ENCODE measurements at places on chromosomes 3 and 15.
A peak's percentile ranks its signal among the peaks of the same experiment; 100 is the strongest.

DNA sequence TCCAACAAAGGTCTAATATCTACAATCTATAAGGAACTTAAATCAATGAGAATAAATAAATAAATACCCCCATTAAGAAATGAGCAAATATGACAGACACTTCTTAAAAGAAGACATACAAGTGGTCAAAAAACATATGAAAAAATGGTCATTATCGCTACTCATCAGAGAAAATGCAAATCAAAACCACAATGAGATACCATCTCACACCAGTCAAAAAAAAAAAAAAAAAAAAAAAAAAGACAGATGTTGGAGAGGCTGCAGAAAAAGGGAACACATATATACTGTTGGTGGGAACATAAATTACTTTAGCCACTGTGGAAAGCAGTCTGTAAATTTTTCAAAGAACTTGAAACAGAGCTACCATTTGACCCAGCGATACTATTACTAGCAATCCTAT lies 31.6 kb upstream of the OR5H6 start:
- no peak for DNase-seq

DNA sequence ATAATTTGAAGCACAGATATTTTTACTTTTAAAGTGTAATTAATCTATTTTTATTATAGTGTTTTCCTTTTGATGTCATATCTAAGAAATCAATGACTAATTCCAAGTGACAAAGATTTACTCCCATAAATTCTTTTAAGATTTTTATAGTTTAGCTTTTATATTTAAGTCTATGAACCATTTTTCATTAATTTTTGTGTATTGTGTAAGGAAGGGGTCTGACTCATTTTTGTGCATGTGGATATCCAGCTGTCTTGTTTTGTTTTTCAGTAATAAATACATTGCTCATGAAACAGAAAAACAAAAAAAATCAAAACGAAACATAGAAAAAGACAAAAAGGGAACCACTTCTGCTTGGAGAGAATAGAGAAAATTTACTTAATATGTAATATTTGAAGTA lies 145.1 kb downstream of the EPHA6 start:
- DNase-seq, result no peak

GRCh38 chr15:33158366-33158765 lies 36.1 kb downstream of the FMN1 start:
- DNase-seq, result no peak

DNA sequence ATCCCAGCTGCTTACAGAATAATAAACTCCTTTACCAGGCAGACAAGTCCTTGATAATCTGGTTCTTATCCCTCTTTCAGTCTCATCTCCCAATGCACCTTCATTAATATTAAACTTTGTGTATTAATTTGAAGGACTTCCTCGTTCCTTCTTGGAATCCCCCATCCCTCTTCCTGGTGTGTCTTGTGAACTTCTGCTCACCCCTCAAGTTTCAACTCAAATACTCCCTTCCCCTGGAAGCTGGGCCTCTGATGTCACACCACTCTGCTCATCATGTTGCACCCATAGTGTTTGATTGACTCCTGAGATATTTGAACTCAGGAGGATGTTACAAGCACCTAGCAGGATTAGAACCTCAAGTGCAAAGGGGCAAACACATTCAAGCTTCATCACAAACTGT lies 3.3 kb upstream of the STT3B start:
- no peak for DNase-seq

DNA sequence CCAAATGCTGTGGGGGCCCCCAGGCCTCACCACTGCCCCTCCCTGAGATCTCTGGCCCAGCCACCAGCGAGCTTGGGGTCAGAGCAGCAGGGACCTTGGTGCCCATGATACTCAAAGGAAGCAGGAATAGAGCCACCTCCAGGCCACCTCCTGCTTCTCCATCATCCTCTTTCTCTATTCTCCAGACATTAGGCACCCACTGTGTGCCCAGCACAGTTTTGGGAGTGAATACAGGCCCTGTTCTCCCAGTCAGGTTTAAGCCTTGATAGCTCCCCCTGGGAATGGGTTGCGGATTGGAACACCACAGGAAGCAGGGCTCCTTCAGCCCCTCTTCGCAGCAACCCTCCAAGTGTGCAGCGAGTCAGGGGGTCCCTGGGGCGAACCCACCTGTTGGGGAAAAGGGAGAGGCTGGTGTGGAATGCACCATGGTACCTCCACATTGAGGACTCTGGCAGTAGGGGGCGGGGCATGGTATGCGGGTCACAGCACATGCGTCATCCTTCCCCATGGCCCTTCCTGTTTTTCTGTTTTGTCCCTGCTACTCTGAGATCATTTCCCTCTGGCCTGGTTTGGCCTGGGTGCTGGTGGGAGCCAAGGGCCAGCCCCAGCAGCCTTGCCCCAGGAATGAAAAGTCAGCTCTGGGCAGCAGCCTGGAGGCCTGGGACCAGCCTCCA lies 14.2 kb upstream of the SEMA3B start:
- DNase-seq, result peak; percentile 42

GRCh38 chr3:65871305-65872141 lies 167.2 kb downstream of the MAGI1 start:
- DNase-seq, result peak; percentile 30

- no peak for DNase-seq
Observed at GRCh38 chr3:65899226-65899625, 139.5 kb downstream of the MAGI1 start.

GRCh38 chr3:37053753-37054152 lies 60.4 kb downstream of the MLH1 start:
- no peak for DNase-seq

DNA sequence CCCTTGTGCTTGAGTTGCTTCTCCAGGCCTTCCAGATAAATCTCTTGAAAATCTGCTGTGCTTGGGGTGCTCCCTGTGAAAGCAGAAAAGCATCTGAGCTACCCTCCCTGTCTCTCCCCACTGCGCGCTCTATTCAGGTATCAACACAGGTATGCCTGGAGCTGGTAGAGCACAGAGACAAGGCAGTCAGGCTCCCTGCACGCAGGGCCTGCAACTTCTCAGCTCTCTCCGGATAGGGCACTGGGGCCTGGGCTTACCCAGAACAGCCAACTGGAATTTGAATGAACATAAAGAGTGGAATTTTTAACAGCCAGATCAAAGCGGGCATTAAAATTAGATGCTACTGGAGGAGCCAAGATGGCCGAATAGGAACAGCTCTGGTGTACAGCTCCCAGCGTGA lies 183.6 kb downstream of the XXYLT1 start:
- DNase-seq, result no peak

- DNase-seq, result no peak
Observed at GRCh38 chr3:14471016-14471415, 68.6 kb downstream of the SLC6A6 start.

DNA sequence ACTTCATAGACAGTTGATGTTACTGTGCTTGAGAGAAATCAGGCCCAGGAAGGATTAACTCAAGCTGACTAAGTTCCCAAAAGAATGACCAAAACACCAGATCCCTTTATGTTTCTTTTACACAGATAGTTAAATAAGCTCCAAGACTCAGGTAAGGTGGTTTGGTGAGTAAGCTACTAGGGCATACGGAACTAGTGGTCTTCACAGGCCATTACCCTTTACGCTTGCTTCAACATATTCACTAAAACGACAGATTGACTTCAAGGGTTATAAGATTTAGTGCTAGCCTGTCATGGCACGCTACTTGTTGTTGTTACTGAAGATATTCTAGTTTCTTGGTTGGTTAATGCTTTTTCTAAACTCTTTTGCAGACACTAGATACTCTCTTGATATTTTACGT lies 369.3 kb downstream of the LPP start:
- no peak for DNase-seq

GRCh38 chr3:22269831-22270230 lies 518.8 kb upstream of the ZNF385D start:
- DNase-seq, result peak; percentile 61

DNA sequence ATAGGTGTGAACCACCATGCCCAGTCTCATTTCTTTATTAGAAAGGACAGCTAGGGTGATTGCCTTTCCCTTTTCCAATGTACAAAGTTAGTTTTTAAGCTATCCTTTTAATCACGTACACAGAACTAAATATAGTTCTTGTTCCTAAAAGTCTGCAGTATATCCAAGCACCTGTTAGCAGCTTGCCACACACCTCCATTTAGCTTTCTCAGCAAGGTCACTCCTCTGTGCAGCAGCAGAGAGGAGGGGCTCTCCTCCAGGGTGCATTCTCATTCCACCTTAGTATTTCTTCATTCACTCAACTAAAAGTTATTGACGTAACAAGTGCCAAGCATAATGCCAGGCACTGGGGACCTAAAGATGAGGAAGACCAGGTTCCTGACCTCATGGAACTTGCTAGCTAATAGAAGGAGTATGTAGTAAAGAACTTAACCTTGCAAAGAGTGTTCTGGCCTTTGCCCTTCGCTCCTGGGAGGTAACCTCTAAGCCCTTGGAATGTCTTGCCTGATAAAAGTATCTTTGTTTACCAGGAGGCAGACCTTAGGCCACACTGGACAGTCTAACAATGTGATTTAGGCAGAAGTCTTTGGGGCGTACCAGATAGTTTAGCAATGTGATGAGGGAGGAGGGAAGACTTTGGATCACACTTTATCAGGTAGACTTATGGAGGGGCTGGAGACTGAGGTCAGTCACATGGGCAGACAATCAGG lies 12.7 kb upstream of the PTPN9 start:
- DNase-seq, result no peak

DNA sequence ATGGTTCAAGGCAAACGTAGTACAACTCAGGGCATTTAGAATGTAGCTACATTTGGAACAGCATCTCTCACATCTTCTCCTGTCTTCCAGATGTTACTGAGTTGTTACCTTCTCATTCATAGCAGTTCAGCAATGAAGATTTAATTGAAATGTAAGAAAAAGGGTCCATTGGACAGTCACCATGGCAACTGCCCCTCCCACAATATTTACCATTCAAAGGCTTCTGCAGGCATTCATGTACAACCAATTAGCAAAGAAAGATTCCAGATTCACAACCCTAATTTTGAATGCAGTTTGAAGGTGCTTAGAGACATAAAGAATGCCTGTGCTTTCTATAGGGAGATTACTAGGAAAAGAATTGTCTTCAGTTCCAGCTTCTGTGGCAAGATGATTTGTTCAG lies 22.2 kb downstream of the SCN11A start:
- no peak for DNase-seq

GRCh38 chr15:45021348-45021747 lies 1.6 kb upstream of the SORD start:
- DNase-seq, result peak; percentile 51

GRCh38 chr3:190531406-190531805 lies 17.5 kb downstream of the IL1RAP start:
- peak; percentile 30 for DNase-seq

GRCh38 chr15:31485431-31485830 lies 158.8 kb downstream of the KLF13 start:
- no peak for DNase-seq

GRCh38 chr15:53917109-53917508 lies 61.1 kb upstream of the UNC13C start:
- no peak for DNase-seq

DNA sequence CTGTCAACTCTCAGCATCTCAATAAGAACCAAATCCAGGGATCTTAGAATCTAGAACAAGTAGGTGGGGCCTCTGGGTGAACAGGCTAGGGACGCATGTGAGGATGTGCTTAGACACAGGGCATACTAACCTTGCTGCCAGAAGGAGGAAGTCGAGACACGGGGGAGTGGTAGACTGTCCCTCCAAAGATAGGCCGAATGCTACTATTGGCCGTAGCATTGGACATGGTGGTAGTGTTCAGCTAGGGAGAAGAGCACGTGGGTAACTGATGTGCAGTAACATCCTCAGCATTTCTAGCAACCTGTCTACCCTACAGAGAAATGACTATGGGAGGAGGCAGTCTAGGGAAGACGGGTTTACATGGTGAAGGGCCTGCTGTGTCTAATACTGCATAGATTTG lies 15.6 kb downstream of the RCCD1 start:
- DNase-seq, result no peak

DNA sequence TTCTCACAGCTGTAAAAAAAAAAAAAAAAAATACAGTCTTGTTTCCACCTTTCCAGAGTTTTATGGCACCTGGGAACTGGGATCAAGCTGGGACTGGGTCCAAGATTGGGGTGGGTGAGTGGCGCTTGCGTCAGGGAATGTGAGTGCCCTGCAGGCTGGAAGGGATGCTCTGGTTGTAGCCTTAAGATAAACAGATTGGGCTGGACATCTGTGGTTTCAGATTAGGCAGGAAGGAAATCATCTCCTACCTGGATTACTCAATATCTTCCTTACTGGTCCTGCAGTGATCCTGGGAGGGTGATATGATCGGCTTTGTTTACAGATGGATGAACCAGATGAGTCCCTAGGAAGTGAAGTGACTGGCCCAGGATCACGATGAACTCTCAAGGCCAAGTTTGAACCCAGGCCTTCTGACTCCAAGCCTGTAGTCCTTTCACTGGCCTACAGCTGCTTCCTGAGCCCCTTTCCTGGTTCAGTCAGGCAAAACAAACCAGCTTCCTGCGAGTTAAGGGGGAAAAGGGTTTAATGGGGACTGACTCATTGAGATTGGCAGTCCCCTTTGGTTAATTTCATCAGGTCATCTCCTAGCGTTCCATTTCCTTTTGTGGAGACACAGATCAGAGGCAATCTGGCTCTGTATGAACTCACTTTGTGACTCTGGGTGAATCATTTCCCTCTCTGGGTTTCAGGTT lies 179.8 kb downstream of the THSD4 start:
- peak; percentile 99 for DNase-seq

DNA sequence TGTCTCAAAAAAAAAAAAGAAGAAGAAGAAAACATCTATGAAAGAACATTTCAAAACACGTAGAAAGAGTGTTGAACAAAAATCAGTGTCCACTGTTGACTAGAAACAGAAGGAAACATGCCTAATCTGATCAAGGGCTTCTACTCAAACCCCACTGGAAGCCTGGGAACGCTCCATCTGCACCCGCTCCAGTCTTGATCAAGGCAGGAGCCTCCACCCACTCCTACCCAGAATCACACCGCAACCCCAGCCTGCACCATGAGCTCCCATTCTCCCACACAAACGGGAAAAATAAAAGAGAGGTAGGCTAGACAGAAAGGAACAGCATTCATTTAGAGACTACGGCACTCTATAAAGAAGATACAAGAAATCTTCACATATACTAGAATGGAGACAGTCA lies 40.9 kb upstream of the OCA2 start:
- no peak for DNase-seq

DNA sequence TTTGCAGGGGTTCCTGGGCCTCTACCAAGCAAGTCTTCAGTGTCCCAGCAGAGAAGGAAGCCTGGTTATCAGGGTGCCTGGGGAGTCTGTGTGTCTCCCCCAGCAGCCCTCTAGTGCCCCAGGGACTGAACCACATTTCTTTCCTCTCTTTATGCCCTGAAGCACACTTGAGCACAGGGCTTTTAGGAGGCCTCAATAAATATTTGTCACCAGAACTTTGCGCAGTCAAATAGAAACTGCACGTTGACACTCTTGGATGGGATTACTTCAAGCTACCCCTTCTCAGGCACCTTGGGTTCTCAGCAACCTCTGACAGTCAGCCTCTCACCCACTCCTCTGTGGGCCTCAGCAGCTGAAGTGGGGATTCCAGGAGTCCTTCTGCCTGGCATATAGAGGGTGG lies 226.6 kb upstream of the HES1 start:
- no peak for DNase-seq

Measured in fibroblast of the aortic adventitia (primary cell).